Activated CD4-positive, CD25-positive, alpha-beta regulatory T cell (primary cell): ENCODE measurements at places on chromosomes 1 and 21.
A peak's percentile ranks its signal among the peaks of the same experiment; 100 is the strongest.

GRCh38 chr1:79353224-79353623 lies 346.7 kb upstream of the ADGRL4 start:
- DNase-seq: no peak

- DNase-seq: no peak
Measured at GRCh38 chr1:194442901-194443575, 1256.6 kb upstream of the B3GALT2 start.

DNA sequence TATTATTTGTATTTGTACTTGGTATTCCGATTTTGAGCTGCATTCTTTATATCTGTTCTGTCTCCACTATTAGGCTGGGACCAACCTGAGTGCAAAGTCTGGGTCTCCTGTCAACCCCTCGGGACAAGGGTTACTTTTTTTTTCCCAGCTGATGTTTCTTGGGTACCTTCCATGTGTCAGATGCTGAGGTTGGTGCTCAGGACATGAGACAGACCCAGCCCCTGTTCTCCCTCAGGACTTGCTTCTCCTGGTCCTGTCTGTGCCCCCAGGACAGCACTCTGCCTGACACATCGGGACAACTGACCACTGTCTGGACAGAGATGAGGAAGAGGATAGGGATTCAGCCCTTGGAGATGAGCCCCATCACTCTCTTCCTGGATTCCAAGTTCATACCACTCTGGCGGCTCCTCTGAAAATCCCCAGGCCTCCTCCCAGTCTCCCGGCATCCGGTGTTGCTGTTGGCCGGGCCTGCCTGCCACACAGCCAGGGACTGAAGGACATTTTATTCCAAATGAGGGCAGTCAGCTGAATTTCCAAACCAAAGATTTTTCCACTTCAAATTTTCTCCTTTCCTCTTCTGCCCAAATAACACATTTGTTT lies 55.6 kb upstream of the FMOD start:
- DNase-seq: no peak

DNA sequence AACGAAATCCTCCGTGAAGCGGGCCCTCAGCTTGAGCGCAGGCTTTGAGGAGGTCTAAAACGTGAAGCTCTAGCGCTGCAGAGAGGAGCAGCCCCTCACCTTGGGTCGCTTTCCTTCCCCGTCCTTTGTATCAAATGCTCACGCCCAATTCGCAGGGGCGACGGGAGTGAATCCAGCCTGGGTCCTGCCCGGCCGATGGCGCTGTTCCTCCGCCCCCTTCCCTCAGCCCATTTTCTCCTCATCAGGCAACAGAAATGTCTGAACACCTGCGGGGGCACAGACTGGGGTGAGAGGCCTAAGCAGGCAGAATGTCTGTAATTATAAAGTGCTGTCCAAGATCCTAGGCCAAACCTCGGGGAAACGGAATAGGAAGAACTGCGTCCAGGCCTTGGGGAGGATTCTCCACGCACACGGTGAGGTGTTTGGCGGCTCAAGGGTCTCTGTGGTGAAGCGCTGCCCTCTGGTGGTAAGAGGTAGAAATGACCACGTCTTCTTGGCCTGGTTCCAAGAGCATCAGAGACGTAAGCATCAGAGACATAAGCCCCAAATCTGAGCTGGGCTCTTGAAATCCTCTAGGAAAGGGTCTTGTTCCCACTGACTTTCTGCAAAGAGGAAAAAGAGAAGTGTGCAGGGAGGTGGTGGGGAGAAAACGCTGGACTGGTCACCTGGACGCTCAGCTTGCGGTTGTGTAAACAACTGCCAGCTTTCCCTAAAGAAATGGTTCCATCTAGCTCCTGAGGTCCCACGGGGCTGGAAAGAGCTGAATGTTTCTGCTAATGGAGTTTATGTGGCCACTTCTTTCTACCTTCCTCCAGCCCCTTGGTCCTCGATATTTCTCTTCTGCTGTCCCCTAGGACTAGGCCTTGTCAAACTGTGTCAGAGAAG lies 92.1 kb upstream of the CD53 start:
- DNase-seq: peak; percentile 24

- DNase-seq: no peak
Measured at GRCh38 chr1:160628799-160629263, 18.0 kb downstream of the SLAMF1 start.
